ENCODE measurements at places on chromosomes 13 and 19.

- DNase-seq: no peak
Measured at GRCh38 chr13:46106839-46107371, 2.1 kb upstream of the CPB2 start.

DNA sequence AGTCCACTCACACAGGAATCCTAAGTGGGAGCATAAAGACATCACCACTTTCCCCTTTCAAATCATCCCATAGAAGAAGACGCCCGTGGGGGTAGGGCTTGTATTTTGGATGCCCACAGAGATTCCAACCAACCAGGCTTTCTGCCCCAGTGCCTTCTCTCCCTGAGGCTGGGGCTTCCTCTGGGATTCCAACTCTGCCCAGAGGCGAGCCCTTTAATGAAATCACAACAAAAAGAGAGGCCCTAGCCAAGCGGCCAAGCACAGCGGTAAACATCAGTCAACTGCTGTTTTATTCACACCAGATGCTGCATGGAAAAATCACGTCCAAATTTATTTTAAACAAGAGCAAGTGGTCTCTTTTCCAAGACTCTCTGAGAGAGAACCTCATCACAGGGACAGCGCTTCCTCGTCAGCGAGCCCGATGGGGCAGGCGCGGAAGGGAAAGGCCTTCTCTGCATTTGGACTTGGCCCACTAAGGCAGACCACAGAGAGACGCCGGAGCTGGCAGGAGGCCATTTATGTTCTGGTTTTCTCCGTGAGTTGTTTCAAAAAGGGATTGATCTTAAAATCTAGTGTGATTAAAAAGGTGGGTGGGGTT lies 31.5 kb downstream of the ADPRHL1 start:
- DNase-seq: no peak

- DNase-seq: no peak
Measured at GRCh38 chr13:52852444-52852843, 4.0 kb upstream of the PCDH8 start.

- no peak for DNase-seq
Measured at GRCh38 chr13:102825400-102825799, 20.4 kb upstream of the ERCC5 start.

DNA sequence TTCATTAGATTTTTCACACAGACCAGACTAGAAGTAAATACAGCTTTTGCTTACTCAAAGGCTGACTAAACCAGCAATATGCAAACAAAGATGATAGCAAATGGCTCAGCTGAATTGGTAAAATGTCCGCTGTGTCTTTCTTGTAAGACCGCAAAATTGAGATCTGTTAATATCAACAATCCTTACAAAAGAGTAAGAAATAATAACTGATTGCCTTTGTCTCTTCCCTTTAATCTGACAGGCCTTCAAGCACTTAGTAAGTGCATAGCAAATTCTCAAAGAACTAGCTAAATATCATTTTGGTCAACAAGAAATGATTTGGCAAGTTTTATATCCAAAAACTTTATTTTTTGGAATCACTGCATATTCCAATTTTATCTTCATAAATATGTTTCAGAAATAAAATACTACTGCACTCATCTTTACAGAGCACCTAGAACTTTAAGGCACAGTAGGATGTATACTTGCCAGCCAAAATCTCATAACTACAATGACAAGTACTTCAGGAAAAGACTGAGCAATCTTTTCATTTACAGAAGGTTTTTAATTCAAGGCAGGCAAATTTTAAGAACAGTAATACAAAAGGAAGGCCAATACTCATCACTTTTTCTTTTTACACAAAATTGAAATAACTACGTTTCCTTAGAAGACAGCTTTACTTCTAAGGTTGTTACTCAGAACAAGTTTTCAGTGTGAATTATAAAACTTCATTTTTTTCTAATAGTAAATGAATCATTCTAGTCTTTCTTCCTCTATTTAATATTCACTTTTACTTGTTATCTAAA lies 1.1 kb downstream of the ELF1 start:
- no peak for DNase-seq

- DNase-seq: no peak
Measured at GRCh38 chr13:47934371-47934770, 66.7 kb downstream of the SUCLA2 start.

DNA sequence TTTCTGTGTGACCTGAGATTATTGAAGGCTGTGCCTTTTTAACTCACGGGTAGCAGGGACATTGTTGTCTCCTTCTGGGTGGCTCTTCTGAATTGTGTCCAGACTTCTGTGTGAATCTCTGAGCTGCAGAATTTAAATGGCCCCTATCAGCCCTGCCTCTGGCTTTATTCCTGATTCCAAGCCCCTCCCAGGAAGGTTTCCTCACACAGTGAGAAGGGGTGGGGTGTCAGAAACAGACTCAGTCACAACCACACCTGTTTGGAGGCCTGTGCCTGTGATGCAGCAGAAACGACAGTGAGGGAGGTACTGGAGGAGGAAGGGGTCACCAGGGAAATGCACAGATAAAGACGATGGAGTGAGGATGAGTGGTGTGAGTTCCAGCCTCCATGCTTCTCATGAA lies at the start of gene CLC:
Gene CLC (minus strand): TSS at position 139 of the 400 bp plus-strand sequence. CDS start 77 bp downstream, at position 62.
- DNase-seq: no peak

DNA sequence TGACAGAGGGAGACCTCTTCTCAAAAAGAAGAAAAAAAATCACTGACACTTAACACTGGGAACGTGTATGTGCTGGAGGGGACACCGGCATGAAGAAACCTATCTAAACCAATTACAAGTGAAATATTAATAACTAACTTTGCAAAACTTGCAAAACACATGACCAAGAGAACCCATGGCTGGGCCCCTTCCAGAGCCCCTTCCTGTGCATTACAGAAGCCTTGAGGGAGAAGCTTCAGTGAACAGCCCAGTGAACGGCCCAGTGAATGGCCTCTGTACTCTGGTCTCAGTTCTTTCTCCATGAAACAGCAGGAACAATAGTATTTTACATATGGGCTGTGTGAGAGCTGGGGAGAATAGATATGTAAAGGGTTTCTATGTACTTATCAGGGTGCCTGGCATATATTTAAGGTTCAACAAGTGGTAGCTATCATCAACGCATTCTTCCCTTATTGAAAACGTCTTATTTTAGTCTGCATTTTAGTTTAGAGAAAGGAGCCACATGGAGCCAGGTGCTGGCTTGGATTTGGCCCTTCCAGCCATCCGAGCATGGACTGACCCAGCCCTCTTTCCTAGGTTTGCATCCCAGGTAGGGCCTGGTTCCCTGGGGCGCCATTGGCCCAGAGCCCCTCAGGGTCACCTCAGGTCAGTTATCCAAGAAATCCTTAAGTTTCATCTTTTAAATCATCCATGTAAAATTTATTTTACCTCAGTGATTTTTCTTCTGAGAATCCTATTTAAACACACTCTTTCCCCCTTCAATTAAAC lies 54.5 kb downstream of the CCDC70 start:
- no peak for DNase-seq

DNA sequence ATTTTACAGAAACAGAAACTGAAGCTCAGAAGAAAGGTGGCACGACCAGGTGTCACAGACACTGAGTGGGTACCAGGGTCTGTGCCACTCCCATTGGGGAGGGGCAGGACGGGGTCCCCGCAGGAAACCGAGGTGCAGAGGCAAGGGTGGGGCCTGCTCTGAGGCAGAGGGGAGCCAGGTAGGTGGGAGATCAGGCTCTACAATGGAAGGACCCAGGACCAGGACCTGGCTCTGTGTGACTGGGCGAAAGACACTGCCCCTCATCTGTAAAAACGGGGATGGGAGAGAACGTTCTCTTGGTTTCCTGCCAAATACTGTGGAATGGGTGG lies 2.8 kb downstream of the PTGIR start:
- no peak for DNase-seq

DNA sequence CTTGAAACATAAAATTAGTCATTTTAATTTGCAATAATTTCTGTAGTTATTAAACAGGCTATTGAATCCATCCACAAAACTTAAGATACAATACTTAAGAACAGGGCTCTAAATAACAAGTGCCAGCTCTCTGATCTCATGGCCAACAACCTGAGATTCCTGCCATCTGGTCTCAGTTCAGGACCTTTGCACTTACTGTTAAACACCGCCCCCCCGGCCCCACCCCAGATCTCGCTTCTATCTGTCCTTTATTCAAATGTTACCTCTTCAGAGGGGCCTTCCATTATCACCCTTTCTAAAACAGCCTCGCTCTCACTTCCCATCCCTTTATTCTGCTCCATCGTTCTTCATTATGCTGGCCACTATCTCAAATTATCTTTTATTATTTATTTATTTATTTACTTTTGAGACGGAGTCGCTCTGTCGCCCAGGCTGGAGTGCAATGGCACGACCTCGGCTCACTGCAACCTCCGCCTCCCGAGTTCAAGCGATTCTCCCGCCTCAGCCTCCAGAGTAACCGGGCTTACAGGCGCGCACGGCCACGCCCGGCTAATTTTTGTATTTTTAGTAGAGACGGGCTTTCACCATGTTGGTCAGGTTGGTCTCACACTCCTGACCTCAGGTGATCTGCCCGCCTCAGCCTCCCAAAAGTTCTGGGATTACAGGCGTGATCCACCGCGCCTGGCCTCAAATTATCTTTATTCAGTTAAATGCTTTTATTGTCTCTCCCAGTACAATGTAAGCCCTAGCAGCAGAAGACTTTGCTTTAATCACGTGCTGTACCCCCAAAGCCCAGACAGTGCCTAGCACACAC lies 838 bp upstream of the SNRNP70 start:
- no peak for DNase-seq

GRCh38 chr13:61002686-61003085 lies 413.0 kb downstream of the PCDH20 start:
- DNase-seq: no peak

DNA sequence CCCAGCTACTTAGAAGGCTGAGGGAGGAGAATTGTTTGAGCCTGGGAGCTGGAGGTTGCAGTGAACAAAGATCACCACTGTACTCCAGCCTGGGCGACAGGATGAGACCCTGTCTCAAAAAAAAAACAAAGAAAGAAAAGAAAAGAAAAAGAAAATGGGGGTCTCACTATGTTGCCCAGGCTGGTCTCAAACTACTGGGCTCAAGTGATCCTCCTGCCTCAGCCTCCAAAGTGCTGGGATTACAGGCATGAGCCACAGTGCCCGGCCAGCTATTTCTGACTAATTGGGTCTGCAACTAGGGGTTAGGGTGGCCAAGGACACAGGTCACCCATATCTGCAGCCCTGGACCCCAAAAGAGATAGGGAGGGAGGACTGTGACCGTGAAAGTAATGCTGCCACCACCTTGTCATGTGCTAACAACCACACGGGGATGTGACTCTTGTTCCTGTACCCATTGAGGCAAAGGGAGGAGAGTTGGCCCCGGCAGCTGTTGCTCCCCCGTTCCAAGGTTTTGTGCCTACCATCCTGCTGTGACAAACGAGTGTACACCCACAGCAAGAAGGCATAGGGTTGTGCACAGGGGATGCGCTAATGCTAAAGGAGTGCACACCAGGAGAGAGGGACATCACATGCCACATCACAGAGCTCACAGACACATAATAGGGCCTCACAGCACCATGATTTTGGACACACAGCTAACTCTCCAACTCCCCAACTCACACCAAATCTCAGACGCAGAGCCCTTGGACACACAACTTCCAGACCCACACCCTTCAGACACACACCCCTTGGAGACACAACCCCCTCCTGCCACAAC lies 619 bp downstream of the MEF2B start:
- no peak for DNase-seq

DNA sequence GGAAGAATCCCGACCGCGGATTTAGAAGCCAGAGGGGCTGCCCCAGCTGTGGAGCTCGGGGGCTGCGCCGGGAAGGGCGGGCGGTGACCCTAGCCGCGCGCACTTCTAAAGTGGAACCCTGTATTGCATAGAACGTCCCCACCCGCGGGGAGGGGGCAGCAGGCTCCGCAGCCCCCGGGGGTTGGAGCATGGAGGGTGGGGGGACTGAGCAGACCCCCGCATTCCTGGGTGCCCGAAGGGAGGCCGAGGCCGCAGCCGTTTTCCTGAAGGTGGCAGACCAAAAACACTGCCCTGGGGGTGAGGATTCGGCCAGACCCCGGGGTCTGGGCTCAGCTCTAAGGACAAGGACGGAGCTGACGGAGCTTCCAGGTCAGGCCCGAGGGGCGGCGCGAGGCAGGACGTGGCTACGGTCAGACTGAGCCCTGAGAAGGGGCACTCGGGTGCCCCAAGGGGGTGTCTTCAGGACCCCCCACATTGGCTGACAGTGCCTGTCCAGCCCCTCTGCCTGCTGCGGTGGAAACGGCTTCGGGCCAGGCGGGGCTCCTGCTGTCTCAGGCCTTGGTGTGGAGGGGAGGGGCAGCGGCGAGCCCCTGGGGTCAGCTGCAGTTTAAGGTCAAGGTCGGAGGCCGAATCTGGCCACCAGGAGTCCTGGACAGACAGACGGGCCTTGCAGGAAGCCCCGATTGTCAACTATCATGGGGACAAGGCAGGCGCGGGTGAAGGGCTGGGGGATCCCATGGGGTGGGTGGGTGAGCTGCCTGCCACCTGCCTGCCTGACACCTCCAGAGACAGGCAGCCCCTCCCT lies 12.6 kb downstream of the MKNK2 start:
- no peak for DNase-seq

DNA sequence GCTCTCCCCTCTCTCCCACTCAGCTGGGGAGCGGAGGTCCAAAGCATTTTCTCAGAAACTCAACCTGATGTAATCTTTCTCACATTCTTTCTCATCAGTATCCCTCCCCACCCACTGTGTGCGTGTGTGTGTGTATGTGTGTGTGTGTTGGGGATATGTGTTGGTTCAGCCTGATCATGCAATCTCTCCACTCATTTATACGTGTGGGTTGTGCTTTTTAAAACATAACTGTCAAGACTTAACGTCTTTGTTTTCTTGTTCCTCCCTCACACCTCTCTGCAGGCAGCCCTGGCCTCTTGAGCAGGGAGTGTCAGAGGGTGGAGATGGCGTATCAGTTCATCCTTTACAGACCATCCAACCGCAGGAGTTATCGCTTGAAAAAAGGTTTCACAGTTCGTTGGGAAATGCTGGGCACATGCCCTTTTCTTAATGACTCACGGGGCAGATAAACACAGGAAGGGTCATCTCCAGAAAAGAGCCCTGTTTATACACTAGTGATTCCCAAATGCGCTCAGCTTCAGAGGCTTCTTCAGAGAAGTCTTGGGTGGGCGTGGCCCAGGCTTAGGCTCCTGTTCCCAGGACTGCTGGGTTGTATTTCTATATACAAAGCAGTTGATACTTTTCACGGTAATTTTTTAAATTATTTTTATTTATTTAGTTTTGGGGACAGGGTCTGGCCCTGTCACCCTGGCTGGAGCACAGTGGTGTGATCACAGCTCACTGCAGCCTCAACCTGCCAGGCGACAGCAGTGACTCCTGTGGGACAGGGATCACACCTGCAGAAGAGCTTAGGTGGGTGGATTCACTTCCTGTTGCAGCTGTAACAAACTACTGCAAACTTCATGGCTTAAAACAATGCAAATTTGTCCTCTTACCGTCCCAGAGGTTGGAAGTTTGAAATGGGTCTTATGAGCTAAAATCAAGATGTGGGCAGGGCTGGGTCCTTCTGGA lies 60.3 kb downstream of the CCDC70 start:
- no peak for DNase-seq
